ENCODE measurements at places on chromosomes 5 and 9.

- ATAC-seq = no peak
These were observed 185.1 kb downstream of the FSTL4 start for GRCh38 chr5:133427121-133427777.

GRCh38 chr5:96671441-96671840, 9.3 kb downstream of the CAST start:
- ATAC-seq = no peak

DNA sequence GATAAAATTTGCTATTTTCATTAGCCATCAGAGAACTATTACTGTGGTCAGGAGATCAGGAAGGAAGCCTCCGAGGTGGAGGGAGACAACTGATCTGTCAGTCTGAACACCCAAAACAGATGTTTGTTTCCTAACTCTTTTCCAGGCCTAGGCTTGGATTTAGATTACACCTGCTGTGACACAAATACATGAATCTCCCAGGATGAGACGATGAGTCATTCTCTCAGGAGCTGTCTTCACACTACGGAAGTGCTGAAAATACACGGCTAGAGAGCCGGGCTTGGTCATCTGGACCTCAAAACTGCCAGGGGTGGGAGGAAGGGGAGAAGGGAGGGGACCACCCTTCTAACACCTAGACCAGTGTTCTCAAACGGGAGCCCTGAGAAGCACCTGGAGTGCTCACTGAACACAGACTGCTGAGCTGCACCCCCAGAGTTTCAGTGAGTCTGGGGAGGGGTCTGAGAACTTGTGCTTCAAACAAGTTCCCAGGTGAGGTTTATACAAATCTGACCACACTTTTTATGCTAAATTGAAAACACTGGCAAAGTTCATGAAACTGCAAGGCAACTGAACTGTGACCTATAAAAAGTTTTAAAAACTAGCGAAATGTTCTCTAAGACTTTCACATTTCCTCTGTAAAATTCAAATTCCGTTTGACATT, 80.3 kb upstream of the EQTN start:
- ATAC-seq = peak; percentile 22

GRCh38 chr5:21419383-21419782, 1431.4 kb upstream of the CDH18 start:
- ATAC-seq = no peak

DNA sequence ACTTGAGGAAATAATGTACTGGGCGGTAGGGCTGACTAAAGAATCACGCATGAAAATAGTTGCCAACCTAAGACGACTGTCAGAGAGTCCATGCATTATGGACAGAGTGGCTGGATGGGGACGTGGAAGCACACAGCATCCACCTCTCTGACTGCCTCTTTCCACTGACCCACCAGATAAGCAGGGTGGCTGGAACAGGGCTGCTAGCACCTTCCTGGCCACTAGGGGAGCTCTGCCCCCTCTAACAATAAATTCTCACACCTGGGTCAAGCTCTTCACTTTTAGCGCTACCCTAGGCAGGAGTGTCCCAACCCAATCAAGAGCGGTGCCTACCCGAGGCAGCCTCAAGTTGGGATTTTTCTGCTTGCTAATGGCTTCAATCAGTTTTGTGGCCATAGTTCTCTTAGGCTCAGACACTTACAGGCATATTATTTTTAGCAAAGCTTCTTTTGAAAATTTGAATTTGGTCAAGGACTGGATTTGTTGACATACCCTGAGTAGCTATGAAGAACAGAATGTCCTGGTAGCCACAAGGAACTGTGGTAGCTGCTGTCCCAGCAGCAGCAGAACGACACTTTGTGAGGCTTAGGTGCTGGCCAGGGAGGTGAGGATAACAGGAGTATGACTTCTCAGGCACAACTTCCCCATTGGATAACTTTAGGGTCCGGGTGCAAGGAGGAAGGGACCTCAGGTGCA, 6.9 kb upstream of the TPM2 start:
- peak; percentile 87 for ATAC-seq

DNA sequence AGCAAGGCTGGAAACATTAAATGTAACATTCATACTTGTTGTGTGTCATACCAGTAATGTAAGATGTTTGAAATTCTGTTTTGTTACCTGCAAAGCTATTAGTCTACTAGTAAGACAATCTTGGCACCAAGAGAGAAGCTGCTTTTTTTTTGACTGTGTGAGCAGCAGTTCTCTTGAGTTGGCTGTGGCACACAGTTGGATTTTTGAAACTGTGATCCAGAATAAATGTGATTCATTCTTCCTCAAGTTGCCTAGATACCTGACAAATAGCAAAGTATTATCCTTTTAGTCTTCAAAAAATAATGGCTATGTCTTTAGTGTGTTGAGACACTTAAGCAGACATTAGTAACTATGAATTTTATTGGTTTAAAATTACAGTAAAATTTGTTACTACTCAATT, 57.2 kb upstream of the HAPLN1 start:
- no peak for ATAC-seq

GRCh38 chr5:72947498-72947897, 8.3 kb upstream of the FCHO2 start:
- ATAC-seq = no peak

DNA sequence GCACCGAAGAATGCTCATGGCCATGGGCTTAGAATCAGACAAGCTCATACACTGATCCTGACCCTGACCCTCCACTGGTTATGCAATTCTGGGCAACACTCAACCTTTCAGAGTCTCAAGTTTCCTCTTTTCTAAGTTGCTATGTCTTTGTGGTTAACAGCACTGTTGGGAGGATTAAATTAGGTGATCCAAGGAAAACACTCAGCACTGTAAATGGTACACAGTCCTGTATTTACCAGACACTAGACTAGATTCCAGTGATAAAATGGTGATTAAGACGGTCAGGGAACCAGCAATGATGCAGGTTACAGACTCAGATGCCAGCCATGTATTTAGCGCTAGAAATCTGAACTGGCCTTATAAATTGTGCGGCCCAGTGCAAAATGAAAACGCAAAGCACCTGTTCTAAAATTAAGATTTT, 8.1 kb downstream of the ARL15 start:
- ATAC-seq = no peak

DNA sequence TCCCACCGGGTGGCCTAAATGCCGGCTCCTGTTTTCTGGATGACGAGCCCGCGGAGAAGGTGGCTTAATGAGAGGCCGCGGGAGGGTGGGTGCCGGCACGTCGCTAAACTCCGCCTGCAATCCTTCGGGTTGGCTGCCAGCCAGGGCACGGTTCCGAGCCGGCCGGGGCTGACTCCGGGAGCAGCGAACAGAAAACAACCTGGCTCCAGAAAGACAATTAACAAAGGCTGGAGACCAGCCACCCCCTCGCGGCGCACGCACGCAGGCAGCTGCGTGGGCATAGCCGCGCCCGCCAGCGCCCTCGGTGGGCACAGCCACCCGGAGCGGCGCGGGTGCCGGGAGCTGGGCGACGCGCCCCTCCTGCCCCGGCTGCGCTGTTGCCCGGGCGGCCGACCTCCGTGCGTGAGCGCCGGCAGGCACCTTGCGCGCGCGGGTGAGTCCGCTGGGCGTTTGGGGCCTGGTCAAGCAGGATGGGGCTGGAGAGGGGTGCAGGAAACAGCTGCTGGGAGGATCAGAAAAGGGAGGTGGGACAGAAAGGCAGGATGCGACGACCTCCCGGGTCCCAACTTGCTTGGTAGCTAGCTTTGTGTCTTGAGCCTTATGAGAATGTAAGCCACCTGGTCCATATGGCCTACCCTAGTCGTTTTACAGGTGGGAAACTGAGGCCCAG, at the start of gene ARHGEF37:
TSS of gene ARHGEF37 (plus strand) at position 307 of the 670 bp plus-strand sequence. CDS start 16,272 bp downstream, outside the sequence.
- ATAC-seq = peak; percentile 77

All from stimulated activated memory B cell treated with anti-CD40 and anti-IgM and Interleukin-4, amounts not matched to agents 10 μg/mL and 1 μg/mL and 100 μg/mL, for 72 hours (primary cell).